AML-193 (cell line): ENCODE measurements at places on chromosomes 7 and 10.
A peak's percentile ranks its signal among the peaks of the same experiment; 100 is the strongest.

DNA sequence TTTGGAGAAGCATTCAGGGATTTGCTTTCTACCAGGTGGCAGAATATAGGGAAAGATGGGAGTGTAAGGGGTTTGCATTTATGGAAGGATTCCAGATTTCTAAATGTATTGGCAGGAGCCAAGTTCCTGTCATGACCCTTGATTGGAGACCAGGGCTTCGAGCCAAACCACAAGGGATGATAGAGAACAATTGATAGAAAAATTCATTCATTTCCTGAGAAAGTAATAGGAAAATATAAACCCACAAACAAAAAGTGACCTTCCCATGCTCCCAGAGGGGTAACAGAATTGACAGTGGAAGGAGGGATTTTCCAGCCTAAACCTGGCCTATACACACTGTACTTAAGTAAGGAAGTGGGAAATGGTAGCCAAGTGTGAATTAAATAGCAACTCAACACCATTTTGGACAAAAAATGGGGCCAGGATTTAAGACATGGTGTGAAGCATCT lies 22.4 kb upstream of the IFIT2 start:
- DNase-seq, result no peak

DNA sequence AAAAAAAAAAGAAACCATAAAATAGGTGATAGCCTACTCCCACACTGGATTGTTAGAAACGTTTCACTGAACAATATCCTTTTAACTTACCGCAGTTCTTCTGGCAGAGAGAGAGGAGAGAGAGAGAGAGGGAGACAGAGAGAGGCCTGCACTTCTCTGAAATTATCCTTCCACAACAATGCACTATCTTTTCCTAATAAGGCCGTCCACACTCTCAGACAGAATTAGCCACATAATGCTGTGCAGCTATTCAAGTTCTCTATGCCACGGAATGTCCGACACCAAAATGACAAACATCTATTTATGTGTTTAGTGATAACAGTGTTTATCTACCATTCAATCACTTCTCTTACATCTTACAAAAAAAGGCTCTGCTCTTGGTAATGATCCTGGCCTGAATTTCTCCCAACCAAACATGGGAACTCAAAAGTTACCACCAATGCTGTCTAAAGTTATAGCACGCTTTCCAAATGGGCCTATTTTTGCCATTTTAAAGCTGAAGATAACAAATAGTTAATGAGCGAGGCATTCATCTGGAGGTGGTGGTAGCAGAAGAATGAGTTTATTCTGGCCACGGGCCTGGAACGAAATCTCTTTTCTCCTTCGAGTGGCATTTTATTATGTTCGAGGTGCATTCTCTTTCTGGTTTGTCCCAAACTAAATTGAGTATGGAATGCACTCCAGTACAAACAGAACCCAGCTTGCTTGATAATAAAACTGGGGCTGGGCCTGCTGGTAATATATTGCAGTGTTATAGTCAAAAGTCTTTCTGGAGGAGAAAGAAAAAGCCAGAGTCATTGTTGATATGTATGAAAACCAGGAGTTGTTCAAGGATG lies 160.2 kb upstream of the SVIL start:
- DNase-seq, result no peak

DNA sequence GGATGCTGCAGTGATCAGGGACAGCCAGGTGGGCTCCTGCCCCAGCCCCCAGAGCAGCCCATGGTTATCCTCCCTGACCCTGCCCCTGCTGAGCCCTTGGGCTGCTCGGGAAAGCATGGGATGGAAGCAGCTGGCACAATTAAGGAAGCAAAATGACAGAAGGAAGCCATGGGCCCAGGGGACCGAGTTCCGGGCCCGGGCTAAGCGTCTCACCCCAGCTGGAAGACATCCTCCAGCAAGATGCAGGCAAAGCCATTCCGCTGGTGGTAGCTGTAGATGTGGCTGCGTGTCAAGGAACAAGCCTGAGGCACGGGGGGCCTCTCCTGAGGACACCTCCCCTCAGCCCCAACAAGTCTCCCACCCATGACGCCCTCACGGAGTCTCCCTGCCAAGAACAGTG lies 1.1 kb downstream of the ATG9B start:
- no peak for DNase-seq

DNA sequence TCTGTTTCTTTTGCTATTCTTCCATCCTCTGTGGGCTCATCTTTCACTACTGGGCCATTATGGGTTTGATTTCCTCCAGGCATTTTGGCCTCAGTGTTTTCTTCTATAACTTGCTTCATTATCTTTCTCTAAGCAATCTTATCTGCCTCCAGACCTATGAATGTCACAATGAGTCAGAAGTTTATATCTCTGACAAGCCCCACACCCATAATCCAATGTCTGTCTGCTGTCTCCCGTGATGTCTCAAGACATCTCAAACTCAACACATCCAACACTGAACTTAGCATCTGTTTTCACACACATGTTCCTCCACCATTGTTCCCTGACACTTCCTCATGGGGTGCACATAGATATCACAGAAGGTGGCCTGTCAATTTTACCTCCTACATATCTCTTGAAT lies 46.7 kb upstream of the RHOBTB1 start:
- DNase-seq, result no peak

- no peak for DNase-seq
Measured at GRCh38 chr7:84823530-84823929, 363.3 kb downstream of the SEMA3D start.

- no peak for DNase-seq
Measured at GRCh38 chr7:155346285-155346684, 48.6 kb downstream of the INSIG1 start.

DNA sequence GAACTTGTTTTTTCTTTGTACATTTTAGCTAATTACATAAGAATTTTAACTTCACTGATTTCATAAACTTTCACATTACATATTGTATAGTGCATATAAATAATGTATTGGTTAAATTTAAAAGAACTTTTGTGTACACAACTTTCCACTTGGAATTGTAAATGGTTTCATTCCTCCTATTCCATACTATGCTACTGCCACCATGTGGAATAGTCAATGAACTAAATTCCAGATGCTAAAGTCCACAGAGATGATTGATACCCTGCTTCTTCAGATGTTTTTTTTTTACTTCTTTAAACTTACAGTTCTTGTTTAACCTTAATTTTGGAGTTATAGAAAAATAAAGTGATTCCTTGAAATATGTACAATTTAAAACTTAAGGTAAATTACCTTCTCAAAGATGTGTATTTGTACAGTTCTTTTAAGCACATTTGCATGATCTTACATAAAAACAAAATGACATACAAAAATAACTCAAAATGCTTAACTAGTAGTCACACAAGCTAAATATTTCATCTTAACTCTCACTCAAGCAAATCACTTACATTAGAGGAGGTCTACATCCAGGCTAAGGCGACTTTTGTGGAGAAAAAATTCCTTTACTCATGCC lies 247.6 kb upstream of the HGF start:
- peak; percentile 8 for DNase-seq

- no peak for DNase-seq
Measured at GRCh38 chr7:135265637-135266036, 32.0 kb downstream of the STRA8 start.

DNA sequence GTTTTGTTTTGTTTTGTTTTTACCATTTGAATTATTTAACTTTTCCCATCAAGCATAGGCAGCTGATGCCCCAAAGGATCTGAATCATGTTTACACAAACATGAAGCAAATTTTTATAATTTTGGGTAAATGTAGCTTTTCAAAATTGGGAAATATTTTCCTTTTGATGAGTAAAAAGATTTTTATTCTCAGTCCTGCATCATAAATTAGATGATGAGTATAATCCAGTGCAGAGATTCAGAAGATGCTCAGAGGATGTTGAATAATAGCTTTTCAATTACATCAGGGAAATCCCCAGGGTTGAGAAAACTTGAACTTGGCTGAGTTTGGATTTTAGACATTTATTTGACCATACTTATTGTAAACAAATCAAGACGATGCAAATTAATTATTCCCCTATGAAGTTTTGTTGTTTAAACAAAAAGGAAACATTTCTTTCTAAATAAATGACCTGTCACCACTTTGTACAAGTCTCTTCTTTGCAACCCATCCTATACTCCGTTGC lies 121.7 kb downstream of the FAM204A start:
- DNase-seq, result no peak

DNA sequence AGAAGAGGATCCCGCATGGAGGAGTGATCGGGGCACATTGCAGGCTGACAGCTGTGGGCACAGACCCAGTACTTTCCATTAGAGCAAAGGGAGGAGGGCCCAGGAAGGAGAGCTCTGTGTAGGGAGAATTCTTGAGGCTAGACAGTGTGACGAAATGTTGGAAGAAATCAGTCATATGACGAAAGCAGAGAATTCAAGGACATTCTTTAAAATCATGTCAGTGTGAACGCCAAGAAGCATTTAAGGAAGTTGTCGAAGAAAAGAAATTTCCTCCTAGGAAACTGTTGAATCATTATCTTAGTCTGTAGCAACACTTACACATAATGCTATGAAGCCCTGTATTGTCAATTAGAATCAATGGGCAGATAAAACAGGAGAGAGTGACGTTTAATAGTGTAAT lies 191.3 kb upstream of the ADARB2 start:
- DNase-seq, result peak; percentile 0

- no peak for DNase-seq
Measured at GRCh38 chr7:78377532-78377931, 579.0 kb downstream of the PHTF2 start.

GRCh38 chr10:69384320-69384719 lies 32.4 kb downstream of the TACR2 start:
- DNase-seq, result no peak

GRCh38 chr10:78424723-78425122 lies 391.1 kb downstream of the RPS24 start:
- peak; percentile 15 for DNase-seq

GRCh38 chr7:93877742-93878141 lies 12.8 kb downstream of the TFPI2 start:
- no peak for DNase-seq
